ENCODE measurements at places on chromosomes 7 and 10.

GRCh38 chr10:78408671-78409472, 375.2 kb downstream of the RPS24 start:
- DNase-seq: no peak

DNA sequence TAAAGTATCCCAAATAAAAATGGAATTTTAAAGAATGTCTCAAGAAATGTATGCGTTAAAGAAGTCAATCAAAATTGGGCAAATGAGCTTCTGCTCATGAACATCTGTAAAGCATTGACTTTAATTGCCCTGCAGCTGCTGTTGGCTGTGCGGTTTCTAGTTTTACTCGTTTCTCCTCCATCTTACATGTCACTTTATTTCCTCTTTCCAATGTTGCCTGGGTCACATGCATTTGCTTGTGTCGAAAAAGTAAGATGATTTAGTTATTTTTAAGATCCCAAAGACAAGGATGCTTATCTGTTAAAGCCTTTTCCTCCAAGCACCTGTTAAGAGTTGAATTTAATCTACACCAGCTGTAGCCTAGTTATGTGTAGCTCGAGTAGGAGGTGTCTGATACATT, 310.4 kb downstream of the EXOC4 start:
- no peak for DNase-seq

- DNase-seq: no peak
These were observed 73.8 kb downstream of the DIP2C start for GRCh38 chr10:615583-616152.

- DNase-seq: no peak
These were observed 60.6 kb downstream of the VSTM4 start for GRCh38 chr10:49054753-49055152.

DNA sequence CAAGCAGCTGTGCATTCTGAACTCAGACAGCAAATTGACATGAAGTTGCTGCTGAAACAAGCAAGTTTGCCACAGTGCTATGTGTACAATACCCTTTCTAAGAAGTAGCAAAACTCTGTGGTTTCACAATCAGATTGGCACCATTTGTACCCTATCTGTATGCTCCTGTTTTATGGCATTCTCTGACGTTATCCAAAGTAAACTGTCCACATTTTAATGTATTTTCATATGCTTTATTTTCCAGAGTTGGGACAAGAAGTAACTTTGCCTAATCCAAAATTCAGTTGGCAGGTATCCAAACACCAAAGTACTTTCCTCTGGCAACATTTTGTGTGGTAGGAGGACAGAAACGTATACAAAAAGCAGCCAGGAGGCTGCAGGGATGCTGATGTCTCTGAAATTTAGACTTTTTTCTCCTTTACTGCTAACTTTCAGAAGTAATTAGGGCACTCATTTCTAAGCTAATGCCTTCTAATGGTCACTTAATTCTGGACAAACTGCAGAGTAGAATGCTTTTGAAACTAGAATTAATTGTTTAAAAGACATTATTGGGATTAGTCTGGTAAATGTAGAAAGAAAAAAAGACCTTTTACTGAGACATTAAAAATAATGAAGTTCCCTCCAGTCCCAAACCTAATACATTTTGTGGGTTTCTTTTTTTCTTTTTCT, 414.7 kb upstream of the NRP1 start:
- no peak for DNase-seq

DNA sequence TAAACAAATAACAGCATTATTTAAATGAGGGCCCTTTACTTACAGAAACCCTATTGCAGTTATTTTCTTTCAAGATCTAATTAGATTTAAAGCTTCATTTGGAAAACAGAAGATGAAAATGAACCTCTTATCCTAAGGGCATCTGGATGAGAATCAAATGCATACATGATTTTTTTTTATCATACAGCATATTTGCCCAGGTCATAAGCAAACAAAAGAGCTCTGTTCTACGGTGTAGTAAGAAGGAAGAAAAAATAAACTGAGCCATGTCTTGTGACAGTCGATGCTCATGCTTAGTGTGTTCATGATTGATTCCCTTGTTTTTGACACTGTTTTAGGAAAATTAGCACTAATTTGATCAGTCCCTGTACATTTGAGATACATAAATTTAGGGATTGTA, 202.6 kb upstream of the RNF32 start:
- no peak for DNase-seq
